ENCODE measurements at places on chromosomes 5 and 9.

DNA sequence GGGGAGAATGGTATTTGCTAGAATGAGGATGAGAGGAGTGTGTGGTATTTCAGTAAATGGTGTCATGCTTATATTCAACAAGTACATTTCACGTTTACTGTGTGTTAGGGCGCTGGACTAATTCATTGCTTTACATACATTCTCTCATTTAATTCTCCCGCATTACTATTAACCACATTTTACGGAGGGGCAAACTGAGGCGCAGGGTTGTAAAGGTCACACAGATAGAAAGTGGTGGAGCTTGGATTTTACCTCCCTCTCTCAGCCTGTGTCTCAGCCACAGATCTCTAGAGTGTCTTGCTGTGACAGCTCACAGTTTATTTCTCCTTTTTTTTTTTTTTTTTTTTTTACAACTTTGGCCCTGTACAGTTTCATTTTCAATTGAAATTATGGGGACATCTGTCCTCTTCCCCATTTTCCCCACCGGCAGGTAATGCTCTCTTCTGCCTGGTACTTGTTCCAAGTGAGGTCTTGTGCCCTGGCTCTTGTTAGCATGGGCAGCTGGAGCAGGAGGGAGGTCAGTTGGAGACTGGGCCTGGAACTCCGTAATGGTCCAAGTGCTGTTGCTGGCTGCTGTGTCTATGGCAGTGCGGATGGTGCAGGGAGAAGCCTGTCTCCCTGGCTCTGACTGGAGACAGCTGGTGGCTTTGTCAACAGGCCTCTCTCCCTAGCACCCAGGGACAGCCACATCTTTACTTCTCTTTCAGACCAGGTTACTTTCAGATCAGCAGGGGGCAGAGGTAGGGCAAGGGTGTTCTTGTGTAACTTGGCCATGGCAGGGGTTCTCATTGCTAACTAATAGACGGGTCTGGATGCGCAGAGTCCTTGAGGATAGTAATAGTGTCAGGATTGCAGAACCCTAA lies 20.5 kb upstream of the NDST1 start:
- DNase-seq: no peak

DNA sequence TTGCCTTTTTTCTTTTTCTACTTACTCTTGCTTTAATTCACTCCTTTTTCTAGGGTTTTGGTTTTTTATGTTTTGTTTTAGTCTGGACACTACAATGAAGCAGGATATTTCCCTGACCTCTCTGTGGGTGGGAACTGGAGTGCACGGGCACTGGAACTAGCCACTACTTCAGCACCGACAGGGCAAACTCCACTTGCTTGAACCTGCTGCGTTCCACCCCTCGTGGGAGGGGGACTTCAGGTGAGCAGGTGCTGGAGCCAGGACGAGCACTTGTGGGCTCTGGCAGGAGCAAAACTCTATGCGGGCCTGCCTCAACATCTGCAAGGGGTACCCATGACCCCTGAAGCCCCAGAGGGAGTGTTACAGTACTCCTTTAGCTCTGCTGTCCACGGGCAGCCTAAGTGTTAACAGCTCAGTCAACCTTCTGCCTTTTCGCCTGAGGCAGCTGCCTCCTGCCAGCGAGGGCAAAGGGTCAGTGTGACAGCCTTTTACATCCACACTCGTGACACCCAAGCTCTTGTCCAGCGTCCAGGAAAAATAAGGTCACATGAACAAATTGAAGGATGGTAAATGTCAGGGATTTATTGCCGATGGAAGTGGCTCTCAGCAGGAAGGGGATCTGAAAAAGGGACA lies 144.1 kb upstream of the NFIL3 start:
- no peak for DNase-seq

DNA sequence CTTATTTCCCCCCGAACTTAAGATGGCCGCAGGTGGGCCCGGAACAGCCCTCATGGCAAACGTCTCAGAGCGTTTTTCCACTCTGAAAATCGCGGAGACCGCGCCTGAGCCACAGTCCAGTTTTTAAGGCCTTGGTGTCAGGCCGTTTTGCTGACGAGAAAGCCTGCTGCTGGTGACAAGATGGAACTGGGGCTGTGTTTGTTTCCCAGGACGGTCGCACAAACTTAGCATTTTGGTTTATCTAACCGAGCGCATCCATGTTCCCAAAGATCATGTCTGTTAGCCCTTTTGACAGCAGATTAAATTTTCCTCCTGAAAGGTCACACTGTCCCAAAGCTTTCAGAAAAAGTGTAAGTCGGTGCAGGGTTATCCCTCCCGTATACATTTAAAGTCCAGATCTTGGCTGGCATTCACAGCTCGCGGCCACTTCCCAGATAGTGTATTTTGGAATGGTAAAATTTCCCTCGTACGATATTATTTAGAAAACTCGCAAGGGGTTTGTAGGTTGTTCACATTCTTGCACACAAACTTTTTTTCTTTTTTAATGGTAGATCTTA lies 812 bp downstream of the SREK1 start:
- DNase-seq: no peak

DNA sequence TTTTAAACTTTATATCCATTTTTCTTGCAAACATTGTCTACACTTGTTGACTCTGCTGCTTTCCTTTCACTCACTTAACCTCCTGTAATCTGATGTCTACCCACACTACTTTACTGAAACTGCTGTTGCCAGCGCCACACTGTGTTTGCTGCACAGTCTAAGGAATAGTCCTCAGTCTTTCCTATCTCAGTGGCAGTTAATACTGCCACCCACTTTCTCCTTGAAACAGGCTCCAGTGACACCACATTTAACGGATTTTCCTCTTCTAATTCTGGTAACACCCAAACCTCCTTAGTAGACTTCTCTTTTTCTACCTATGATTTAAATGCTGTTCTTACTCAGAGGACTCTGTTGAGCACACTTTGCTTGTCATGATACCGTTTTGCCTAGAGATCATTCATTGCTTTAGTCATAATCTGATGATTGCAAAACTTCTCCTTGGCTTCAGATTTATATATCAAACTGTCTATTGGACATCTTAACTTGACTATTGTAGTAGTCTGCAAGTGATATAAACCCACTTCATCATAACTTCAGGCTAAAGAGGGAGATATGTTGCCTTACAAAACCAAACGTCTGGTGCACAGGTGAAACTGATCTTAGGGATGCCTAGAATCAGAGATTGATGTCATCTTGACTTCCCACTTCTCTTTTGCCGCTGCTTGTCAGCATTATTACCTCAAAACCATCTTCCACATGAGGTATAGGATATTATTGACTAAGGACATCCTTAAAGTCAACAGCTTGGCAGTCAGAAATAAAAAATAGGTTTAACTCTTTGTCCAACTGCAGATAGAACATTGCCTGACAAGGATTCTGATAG lies 94.1 kb downstream of the CDC42SE2 start:
- DNase-seq: no peak

DNA sequence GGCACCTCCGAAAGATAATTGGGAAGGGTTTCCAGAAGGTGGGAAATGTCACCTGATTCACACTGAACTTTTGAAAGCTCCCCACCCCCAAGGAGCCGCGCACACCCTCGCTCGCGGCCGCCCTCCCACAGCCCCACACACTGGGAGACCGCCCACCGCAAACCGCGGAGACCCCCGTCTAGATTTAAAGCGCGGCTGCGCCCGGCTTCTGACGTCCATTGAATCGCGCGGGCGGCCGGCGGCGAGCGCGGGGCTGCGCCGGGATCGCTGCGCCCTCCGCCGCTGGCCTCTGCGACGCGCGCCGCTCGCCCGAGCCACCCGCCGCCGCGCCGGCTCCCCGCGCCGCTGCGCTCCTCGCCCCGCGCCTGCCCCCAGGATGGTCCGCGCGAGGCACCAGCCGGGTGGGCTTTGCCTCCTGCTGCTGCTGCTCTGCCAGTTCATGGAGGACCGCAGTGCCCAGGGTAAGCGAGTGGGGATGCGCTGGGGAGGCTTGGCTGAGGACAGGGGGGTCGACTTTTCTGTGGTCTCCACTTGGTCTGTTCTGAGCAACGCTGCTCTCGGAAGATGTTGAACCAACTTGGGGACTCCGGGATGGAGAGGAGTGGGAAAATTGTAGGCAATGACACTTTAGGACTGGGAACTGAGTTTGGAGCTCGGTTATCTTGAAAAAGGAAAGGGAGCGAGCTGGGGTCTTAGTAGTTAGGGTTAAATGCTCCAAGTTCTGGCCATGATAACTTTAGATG lies at the start of gene FST:
Gene FST, plus strand, starts transcription at position 214 of the 743 bp plus-strand sequence. Its CDS starts 163 bp downstream, at position 377.
- no peak for DNase-seq

DNA sequence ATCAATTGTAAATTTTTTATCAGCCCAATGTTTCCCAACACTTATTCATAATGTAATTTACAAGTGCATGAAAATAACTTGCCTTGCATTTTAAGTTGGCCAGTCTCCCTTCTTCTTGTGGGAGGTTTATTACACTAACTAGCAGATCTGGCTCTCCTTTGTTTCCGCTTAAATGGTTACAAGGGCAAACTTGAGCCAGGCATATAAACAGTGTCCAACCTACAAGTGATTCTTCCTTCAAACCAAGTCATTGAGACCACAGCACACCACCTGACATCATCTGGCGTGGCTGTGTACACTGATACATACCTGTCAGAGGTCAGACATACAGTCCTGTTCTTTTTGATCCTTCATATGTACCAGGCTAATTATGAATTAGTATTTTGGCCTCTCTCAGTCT lies 80.1 kb downstream of the ALDH1A1 start:
- DNase-seq: no peak

- DNase-seq: no peak
Observed at GRCh38 chr5:149149942-149150341, 8.6 kb downstream of the ABLIM3 start.

DNA sequence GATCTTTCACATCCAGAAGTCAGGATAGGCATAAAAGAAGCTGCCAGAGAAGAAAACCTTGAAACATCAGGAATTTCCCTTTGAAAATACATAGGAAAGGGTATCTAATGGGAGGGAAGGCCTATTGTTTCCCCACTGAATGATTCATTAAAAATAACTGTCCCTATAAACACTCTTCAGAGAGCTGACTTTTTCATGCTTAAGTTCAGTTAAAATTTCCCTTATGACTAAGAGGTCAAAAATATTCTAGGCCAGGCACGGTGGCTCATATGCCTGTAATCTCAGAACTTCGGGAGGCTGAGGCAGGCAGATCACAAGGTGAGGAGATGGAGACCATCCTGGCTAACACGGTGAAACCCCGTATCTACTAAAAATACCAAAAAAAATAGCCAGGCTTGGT lies 499.5 kb downstream of the ENC1 start:
- no peak for DNase-seq
